ENCODE measurements at places on chromosomes 5 and 9.
A peak's percentile ranks its signal among the peaks of the same experiment; 100 is the strongest.

DNA sequence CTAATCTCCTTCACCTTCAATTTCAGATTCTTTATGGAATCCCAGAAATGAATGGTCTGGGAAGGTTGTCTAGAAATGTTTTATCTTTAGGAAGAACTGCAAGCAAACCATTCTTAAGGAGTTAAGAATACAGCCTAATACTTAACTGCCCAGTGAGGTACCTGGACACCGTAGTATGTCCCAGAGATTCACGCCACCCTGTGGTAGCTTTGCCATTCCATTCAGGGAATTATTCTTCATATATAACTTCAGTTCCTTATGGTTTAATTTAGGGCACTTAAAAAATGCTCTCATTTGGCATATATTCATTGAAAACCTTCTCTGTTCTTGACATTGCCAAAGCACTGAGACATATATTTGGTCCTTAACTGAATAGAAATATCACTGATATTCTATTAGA is 49.7 kb downstream of the ACTBL2 start:
- no peak for DNase-seq

DNA sequence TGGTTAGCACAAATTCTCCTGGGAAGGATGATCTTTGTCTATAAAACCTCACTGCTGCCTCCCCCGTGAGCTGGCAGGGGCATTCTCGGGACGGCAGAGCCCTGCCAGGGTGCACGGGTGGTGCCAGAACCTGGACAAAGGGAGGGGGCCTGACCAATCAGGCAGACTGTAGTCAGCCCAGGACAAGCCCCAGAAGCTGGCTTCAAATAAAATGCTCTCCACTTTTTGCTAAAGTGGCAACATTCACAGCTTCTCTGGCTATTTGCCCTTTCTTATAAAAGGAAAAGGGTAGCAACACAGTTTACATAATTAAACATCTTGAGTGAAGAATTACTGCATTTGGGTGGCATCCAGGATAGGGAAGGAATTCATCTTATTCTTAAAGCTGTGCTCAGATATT is 14.4 kb downstream of the IL9 start:
- DNase-seq = no peak

DNA sequence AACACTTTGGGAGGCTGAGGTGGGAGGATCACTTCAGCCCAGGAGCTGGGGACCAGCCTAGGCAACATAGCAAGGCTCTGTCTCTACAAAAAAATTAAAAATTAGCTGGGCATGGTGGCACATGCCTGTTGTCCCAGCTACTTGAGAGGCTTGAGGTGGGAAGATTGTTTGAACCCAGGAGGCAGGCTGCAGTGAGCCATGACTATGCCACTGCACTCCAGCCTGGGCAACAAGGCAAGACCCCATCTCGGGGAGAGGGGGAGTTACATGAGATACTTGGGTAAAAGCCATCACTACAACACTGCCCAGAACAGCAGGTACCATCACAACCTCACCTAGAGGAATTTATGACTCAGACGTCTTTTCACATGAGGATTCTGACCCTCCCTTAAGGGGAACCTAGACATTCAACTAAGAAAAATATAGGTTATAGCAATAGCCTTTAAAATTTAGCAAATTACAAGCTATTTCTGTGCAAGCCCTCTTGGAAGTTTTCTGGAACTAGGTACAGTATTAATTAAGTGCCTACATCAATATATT is 143.5 kb downstream of the NFIB start:
- no peak for DNase-seq

- peak; percentile 88 for DNase-seq
These were observed 60.8 kb downstream of the EBF1 start for GRCh38 chr5:159038907-159039306.

GRCh38 chr9:109475526-109475925 is 22.6 kb downstream of the PTPN3 start:
- no peak for DNase-seq

DNA sequence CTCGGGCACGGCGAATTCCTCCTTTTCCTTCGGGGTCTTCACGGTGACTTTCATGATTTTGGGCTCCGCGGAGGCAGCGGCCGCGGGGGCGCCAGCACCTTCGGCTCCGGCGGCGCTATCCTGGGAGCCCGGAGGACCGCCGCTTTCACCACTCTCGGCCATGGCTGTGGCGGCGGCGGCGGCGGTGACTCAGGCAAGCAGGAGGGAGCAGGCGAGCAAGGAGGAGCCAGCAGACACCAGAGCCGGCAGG is 315 bp downstream of the UBQLN1 start:
- peak; percentile 71 for DNase-seq

DNA sequence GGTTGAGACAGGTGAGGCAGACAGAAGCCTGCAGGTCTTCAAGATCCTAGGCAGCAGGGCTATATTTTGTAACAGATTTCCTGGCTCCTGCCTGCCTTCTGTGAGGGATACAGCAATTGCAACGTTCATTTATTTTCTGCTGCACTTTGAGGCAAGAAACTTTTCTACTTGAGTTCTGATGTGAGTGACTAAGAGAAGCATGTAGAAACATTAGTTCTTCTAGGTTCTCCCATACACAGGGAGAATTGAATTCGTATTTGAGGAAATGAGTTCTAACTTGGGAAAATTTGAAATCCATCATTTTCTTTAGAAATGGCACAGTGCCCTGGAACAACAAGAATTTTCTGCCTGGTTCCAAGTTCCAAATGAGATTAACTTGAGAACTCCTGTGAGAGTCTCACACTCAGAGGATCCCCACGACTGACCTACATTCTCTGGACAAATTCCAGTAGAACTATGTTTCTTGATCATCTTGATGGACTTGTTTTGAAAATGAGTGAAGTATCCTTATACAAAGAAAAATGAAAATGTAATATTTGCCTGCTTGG is 15.0 kb downstream of the MAMDC2 start:
- no peak for DNase-seq

DNA sequence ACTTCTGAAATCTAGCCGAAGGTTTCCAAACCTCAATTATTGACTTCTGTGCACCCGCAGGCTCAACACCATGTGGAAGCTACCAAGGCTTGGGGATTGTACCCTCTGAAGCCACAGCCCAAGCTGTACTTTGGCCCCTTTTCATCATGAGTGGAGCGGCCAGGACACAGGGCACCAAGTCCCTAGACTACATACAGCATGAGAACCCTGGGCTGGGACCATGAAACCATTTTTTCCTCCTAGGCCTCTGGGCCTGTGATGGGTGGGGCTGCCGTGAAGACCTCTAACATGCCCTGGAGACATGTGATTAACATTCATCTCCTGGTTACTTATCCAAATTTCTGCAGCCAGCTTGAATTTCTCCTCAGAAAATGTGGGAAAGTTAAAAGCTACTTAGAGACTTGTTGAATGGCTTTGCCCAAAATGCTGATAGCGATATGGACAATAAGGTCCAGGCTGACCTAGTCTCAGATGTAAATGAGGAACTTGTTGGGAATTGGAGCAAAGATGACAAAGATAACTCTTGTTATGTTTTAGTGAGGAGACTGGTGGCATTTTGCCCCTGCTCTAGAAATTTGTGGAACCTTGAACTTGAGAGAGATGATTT is 34.1 kb upstream of the CPLANE1 start:
- DNase-seq = no peak

- DNase-seq = no peak
These were observed 301.5 kb upstream of the VLDLR start for GRCh38 chr9:2320114-2320513.

DNA sequence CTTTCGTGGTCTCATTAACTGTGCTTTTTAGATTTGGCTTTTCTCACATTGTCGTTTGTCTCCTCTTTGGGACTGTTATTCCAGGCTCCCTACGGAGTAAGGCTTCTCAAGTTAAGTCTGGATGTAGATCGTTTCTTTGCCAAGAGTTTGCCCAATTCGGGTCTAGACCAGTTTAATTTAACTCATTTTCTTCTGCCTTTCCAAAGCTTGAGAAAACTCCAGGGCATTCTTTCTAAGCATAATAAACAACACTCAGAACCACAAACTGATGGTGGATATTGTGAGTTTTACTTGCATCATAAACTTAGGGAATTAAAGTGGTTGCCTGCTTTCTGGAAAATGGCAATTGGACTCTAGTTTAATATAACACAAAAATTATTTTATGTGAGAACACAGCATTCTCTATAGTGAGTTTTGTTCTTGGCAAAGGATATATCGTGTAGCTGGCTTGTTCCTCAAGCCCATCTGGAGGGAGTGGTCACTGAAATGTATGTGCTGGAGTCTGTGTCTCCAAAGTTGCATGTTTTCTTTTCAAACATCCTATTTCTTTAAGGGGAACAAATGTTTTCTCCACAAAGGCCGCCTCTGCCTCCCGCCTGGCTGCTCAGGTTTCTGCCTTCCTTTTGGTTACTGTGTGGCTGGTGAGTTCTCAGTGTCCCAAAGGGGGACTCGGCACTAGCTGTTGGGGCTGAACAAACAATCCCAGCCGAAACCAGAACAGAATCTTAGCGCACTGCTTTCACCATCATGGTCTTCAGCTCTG is 211.3 kb upstream of the FBN2 start:
- DNase-seq = no peak

DNA sequence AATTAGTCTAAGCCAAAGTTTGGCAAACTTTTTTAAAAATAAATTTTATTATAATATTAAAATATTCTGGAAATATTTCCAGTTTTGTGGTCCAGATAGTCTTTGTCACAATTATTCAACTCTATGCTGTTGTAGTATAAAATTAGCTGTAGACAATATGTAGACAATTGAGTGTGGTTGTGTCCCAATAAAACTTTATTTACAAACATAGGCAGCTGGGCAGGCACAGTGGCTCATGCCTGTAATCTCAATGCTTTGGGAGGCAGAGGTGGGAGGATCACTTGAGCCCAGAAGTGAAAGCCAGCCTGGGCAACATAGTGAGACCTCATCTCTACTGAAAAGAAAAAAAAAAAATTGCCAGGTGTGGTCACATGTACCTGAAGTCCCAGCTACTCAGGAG is 150.5 kb upstream of the EPB41L4A start:
- DNase-seq = no peak

DNA sequence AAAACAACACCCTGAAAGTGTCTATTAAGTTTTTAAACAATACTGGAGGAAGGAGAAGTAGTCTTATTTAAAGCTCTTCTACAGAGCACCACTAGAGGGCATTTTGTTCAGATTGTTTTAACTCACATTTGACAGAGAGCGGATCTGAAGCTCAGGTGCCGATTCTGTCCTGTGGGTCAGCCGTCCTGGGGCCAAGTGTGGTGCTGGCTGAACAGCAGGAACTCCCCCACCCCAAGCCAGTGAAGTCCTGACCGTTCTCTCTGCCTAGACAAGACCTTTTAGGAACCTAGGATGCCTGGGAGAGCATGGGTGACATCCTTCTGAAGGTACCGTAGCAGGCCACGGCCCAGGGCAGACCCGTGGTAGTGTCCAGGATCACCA is 3.9 kb downstream of the EXOC3 start:
- DNase-seq = peak; percentile 31

- DNase-seq = no peak
These were observed 240.1 kb downstream of the DENND1A start for GRCh38 chr9:123689701-123690428.

Measured in LHCN-M2 (cell line).